Hair follicular keratinocyte (primary cell): ENCODE measurements at places on chromosomes 2 and 18. TPM values are rescaled to one million over a fixed set of nuclear protein-coding genes. Genes with fewer than 3 reads are reported as not detected.

Gene PDE1A
- total RNA-seq, result not detected in 2 replicates

Gene SP100
- total RNA-seq, result 42.9 and 53.1 TPM in 2 replicates

Gene APLF
- total RNA-seq, result 2.2 and 2.3 TPM in 2 replicates

Gene SPP2
- not detected in 2 replicates for total RNA-seq

Gene FHL2
- 82.8 and 92.8 TPM in 2 replicates for total RNA-seq

Gene B3GNT7
- total RNA-seq, result 0.34 and 0.47 TPM in 2 replicates

Gene SLC9A4
- not detected in 2 replicates for total RNA-seq

Gene ALLC
- not detected in 2 replicates for total RNA-seq

Gene DHX57
- total RNA-seq, result 11.2 and 12.0 TPM in 2 replicates

Gene APOB
- not detected in 2 replicates for total RNA-seq

Gene AMER3
- not detected in 2 replicates for total RNA-seq

Gene SKOR2
- total RNA-seq, result not detected in 2 replicates

Gene NTSR2
- not detected in 2 replicates for total RNA-seq

Gene COBLL1
- total RNA-seq, result 14.0 and 16.5 TPM in 2 replicates

Gene HJURP
- total RNA-seq, result 10.9 and 34.3 TPM in 2 replicates

Gene C1QL2
- not detected in 2 replicates for total RNA-seq

Gene ABCG8
- not detected in 2 replicates for total RNA-seq

Gene LYPD1
- total RNA-seq, result not detected in 2 replicates

Gene NT5C1B
- not detected in 2 replicates for total RNA-seq
